NCI-H187 treated with DMSO at 0.1 percent for 48 hours (cell line): ENCODE measurements at places on chromosomes 6 and 20.

- DNase-seq: no peak
These were observed 902.3 kb upstream of the CITED2 start for GRCh38 chr6:140276719-140277118.

DNA sequence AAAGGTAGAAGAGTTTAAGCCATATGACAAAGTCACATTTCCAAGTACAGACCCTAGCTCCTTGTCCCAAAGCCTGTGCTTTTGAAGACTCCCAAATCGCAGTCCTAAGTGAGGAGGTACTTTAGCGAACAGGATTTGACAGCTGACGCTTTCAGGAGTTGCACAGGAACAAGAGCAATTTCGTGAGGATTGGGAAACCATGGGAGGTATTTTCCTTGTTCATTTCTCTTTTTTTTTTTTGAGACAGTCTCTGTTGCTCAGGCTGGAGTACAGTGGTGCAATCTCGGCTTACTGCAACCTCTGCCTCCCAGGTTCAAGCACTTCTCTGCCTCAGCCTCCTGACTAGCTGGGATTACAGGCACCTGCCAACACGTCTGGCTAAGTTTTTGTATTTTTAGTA is 150.6 kb downstream of the MTHFD1L start:
- no peak for DNase-seq

GRCh38 chr6:82984720-82985119 is 80.9 kb downstream of the UBE3D start:
- DNase-seq: no peak

GRCh38 chr6:156279261-156279969 is 497.8 kb upstream of the ARID1B start:
- no peak for DNase-seq

- no peak for DNase-seq
These were observed 334.8 kb downstream of the NRN1 start for GRCh38 chr6:5671601-5672559.

DNA sequence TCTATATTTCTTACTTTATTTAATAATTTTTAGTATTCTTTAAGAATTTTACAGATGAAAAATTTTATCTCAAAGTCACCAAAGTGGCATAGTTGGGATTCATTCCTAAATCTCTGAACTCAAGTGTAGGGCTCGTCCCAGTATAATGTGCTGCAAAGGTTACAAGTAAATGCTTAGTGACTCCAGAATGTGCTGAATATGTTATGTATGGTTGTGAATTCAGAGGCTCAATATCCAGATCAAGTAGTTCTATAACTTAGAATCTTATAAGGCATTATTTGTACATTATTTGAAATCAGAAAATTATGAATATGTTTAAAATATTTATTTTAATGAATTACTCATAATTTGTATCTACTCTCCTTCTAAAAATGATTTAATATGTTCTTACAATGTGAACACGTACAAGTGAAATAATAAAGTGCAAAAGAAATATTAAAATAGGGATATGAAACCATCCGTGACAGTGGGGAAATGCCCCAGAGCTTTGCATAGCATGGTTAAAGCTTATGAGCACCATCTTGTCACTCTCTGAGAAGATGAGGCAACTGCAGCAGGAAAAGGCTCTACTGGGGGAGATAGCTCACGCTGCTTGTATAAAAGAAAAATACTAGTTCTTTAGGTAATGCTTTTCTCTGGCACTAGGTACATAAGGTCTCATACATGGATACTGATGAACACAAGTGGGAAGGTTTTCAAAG is 259.0 kb downstream of the FOXC1 start:
- DNase-seq: no peak

DNA sequence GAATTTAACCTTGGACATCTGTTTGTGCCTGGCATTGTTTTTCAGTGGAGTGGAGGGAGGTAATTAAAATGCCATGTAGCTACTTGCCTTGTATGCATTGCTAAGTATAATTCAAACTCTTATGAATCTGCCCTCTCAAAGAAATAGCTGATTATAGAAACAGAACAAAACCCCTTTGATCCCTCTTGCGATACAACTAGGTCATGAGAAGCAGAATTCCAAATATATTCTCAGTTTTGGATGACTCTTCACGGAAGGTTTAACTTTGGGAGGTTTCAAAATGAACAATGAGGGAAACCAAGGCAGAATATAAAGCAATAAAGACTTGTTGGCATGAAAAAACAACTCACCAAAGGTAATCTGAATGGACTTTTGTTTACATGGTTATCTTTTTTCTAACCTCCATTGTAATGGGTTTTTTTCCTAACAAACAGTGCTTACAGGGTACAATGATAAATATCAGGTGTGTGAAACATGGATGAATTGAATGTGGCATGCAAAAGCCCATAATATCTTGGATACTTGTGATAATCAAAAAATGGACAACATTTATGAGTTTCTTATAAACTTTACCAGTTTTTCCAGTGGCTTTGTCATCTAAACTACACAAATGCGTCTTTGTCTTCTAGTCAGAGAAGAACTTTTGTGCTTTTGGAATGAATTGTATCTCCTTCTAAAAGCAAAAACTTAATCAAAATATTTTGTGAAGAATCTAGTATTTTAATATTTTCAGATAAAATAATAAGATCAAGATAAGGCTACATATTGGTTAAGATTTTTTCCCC is 15.7 kb upstream of the HEY2 start:
- DNase-seq: no peak

DNA sequence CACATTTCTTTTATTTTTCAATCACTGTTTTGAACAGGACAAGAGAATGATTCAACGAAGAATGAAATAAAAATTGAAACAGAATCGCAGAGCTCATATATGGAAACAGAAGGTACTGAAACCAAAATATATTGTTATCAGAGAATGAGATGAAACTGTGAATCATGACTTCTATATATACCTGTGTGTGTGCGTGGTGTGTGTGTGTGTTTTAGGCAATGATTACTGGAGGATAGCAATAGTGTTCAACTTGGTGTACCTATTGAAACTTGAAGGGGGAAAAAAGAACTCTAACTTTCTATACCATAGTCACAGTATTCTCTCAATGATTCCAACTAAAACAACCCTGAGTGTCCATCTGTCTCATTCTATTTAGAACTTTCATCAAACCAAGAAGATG is 586.6 kb downstream of the KIF16B start:
- DNase-seq: no peak

DNA sequence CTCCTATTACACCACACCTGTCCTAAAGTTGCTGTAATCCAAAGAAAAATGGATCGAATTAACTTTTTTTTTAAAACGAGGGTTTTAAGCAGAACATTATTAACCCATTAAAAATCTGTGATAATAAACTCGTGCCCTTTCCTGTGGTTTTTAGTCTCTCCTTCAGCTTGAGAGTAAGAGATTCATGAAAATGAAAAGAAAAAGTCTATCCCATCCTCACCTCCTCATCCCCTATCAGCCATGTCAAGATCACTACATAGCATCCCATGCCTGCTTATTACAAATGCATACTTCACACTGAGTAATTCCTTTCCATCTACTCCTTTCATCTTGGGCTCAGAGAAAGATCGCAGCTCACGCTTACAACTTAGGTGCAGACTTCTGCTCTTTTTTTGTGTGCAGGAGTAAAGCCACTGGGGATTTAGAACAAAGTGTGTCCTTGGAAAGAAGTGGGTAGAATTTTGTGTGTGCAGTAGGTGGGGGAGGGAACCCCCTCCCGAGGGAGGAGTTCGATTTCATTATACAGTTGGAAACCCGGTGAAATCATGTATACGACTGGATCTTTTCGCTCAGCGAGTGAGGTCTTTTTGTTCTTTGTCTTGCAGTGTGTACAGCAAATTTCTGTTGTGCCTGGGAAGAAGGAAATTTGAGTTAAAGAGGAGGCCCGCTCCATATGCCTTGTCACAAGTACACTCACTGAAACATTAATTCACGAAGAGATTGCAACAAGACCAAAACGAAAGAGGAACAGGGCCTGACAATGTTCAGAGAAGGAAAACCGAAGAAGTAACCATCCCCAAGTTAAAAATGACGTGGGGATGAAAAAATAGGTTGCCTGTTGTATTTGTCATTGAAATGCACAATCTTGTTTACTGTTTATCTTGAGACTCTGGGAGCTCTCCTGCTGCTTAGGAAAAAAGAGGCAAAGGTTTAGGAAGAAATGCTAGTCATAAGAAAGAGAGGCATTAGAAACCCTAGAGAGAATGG is 146.5 kb upstream of the ZNF217 start:
- DNase-seq: no peak

- DNase-seq: peak; percentile 25
These were observed 4.5 kb downstream of the FOXO3 start for GRCh38 chr6:108565091-108565766.

GRCh38 chr6:76861403-76861802 is 601.9 kb downstream of the HTR1B start:
- DNase-seq: no peak

DNA sequence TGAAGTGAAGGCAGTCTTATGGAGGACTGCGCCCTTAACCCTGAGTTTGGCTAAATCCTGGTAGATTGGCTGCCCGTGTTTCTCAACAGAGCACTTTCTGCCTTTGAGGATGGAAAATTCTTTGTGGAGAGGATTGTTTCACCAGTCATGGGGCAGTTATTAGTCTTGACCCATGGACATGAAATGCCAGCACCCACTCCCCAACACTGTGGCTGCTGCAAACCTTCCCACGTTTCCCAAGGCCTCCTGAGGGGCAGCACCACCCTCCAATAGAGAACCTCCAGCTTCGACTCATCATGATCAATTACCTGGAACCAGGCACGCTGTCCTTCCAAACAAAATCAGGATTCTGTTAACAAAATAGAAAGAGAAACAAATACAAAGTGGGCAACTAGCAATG is 117.8 kb downstream of the PXDC1 start:
- DNase-seq: no peak

GRCh38 chr20:22795871-22796270 is 211.5 kb upstream of the FOXA2 start:
- DNase-seq: no peak

DNA sequence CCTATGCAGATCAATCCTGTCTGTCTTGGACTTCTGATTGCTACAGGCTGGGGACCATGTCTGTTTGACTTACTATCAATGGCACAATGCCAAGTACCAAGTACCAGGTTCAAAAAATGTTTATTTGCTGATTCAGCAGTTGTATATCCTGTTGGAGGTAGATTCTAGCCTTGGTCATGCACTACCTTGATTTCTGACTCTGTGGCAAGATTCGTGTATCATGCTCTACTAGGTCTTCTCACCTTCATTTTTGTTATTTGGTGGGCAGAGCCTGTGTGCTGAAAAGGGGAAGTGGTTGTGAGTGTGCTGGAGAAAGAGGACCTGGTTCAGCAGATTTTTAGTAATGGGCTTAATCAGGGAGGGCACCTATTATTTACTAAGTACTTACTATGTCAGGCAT is 192.4 kb upstream of the MYLIP start:
- DNase-seq: no peak

DNA sequence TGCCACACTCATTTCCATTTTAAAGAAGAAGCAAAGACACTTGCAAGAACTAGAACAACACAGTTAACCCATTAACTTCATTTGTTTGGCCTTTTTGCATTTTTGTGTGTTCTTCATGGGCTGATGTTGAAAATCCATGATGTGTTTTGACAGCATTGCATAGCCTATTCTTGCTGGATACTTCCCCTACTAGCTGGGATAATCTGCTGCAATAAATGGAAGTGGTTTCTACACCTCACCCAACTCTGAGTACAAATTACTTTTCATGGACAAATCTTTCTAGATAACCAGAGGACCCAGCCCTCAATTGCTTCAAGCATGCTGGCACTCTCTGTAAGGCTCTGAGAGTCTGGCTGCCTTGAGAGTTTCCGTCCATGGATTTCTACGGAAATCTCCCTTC is 26.5 kb downstream of the CST9L start:
- no peak for DNase-seq

GRCh38 chr6:1039746-1040145 is 272.2 kb upstream of the FOXQ1 start:
- no peak for DNase-seq

DNA sequence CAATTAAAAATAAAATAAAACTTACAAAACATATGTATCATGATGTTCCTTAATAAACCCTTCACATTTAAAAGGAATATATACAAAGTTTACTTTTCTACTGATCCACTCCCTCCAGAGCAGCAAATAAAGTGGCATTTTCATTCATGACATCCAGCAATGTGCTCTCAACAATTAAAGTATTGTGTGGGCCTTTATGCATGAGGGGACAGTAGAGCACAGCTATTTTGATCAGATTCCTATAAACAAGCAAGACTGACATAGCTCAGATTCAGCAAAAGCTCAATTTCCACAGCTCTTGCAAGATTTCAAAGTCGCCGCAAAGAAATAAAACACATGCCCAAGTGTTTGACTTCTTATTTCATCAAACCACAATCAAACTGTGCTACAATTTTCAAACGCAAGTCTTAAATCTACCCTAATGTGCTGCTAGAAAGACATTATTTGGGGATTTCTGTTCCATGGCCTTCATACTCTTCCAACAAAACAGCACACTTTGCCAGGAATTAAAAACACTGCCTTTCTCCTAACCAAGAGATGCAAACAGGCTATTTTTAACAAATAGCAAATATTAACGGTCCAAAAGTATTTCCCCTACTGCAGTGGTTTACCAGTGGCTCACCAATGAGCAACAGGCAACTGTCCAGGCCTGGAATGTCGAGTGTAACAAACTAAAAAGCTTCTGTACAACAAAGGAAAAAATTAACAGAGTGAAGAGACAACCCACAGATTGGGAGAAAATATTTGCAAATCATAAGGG is 52.3 kb downstream of the MBOAT1 start:
- DNase-seq: no peak

DNA sequence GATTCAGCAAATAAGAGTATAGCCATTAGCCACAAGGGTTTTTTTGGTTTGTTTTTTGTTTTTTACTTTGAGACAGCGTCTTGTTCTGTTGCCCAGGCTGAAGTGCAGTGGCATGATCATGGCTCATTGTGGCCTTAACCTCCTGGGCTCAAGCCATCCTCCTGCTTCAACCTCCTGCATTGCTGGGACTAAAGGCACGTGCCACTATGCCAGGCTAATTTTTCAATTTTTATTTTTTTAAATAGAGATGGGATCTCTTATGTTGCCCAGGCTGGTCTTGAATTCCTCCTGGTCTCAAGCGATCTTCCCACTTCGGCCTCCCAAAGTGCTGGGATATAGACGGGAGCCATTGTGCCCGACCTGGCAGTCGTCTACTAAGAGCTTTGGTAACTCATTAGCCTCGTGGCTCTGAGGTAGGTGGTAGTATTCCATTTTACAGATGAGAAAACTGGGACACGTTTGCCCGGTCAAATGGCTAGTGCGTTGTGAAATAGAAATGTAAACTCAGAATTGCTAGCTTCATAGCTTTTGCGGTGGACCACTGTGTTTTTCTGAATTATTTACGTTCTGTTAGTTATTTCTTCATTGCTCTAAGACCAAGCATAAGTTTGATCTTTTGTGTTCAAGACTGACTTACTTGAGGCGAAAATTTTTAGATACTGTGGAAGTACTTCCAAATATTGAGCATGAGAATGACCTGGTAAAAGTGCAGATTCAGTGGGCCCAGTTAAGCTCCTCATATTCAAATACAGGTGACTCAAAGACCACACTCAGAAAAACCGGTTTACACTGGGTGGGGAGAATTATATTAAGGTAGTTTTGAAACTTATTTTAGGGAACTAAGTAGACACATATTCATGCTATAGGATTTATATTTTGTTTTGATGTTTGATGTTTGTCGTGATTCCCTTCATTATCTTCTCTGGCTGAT is 2.1 kb downstream of the PANK2 start:
- DNase-seq: no peak
